Immature natural killer cell (primary cell): ENCODE measurements at places on chromosomes 11 and 22. TPM values are rescaled to one million over a fixed set of nuclear protein-coding genes. Genes with fewer than 3 reads are reported as not detected.
A peak's percentile ranks its signal among the peaks of the same experiment; 100 is the strongest.

DNA sequence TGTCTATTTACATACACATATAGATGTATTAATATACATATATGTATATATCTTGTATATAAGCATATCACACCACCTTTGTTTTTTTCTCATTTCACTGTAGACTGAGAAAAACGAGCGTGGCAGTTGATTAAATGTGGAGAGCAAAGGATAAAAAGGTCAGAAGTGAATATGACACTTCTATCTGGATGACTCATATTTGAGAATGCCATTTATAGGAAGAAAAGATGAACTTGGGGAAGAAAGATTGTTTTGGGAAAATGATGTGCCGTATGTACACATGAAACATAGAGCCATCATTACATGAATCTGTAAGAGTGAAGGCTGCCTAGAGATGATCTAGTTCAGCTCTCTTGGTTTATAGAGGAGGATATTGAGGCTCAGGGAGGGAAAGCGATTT is 28.7 kb downstream of the AMOTL1 start:
- DNase-seq, result no peak

DNA sequence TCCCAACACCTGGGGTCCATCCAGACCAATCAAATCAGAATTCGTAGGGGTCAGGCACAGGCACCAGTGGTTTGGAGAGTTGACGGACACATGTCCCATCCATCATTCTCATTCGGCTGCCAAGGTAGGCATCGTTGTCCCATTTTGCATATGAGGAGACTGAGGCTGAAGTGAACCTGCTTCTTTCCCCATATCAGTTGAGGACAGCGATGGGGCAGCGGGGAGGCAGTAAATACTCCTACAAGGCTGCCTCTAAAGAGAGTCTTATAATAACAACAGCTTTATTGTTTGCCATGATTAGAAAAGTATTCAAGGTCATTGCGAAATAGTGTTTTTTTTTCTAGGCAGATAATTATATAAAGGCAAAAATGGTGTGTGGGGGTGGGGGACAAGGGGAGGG is 1.6 kb upstream of the BEST1 start:
- DNase-seq, result no peak

DNA sequence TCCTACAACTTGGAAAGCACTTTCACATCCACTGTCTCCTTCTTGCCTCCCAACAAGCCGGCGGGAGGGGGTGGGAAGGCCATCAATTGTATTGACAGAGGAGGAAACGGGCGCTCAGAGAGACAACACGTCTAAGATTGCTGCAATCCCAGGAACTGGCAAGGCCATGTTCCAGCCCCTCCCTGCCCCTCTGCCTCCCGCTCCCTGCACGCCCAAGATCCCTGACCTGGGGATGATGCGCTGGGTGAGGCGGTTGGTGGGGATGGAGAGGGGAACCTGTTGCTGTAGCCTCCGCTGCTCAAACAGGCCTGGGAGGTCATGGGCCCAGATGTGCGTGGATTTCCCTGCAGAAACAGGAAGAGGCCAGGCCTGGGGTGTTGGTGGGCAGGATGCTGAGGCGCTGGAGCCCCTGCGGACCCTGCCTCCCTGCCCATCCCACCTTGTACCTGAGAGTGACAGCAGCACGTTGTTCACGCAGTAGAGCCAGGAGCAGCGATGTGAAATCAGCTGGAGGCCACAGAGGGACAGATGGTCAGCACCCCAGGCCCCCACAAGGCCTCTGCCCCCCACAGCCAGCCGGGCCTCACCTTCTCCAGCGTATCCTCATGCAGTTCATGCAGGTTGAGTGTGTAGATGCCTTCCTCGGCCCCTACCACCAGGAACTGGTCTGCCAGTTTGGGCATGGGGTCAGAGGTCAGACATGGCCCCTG is 6.8 kb downstream of the MAP4K2 start:
- no peak for DNase-seq

DNA sequence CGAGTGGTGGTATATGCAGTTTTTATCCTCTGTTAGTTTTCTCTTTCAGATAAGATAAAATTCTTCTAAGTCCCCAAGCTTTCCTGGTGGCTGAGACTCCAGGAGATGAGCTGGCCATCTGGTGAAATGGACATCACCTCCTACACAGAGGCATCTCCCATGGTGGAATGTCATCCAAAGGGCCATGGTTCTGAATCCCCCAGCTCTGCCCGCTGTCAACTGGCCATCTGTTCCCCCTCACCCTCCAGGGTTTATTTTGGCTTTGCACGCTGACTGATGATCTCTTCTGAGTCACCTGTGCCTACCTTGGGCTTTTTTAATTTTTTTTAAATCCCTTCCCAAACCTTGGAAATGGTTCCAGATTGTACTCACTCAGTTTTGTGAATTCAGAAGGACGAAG is 142.2 kb downstream of the HIPK3 start:
- no peak for DNase-seq

- peak; percentile 86 for DNase-seq
These were observed 4.4 kb upstream of the ZNRD2 start for GRCh38 chr11:65565624-65566453.

DNA sequence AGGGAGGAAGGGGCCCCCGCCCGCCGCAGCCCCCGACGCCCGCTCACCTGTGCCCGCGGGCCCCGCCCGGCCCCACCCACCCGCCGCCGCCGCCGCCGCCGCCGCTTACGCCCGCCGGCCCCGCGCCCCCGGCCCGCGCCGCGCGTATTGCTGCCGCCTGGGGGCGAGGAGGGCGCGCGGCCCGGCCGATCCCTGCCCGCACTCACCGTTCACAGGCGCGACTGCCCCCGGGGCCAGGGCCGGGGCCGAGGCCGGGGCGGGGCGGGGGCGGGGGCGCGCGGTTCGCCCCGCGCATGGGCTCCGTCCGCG is 212 bp downstream of the HRAS start:
- no peak for DNase-seq

The RBX1 gene
- polyA plus RNA-seq, result 117 TPM

The P2RY2 gene
- 0.30 TPM for polyA plus RNA-seq

GRCh38 chr22:45923835-45924234 is 53.1 kb downstream of the WNT7B start:
- DNase-seq, result no peak

- no peak for DNase-seq
These were observed 167.1 kb downstream of the C11orf91 start for GRCh38 chr11:33533386-33534052.

The C22orf23 gene
- polyA plus RNA-seq, result not detected

DNA sequence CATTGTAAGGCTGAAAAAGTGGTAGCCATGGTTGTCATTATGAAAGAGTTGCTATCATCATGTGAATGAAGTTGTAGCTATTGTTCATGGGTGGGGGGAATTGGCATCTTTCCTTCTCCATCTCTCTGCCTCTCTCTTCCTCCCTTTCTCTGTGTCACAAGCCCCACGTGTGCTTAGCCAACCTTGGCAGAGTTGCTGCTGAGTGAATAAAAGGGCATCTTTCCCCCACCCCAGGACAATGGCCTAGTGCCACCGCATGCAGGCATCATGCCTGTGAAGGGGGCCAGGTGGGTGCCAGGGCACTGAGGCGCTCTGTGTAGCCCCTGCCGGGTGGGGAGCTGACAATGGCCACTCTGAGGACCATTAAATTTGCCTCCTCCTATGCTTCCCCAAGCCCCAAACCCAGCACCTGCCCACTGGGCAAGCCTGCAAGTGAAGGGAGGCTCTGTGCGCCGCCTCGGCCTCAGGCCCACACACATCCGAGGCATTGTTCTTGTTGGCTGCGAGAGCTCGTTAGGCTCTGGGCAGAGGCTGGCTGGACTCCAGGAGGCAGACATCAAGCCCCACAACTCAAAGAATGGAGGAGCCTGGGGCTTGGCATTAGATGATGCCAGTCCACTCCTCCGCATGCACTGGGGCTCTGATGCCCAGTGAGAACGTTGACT is 103.9 kb downstream of the SEZ6L start:
- DNase-seq, result no peak

DNA sequence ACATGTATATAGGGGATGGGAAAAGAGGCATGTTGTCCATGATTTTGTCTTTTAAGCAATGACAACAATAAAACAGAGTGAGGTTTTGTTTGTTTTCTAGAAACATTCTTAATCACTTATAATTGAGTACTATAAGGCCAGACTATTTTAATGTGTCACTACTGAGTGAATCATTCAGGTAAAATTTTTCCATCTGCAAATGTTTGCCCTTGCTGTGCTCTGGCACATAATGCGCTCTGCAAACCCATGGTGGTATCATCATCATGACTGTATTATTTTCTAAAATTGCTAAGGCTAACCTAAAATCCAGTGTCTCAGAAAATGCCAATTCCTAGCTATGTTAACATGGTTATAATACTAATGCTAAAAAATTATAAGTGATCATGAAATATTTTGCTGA is 261.2 kb downstream of the CADM1 start:
- no peak for DNase-seq

The MMP3 gene
- not detected for polyA plus RNA-seq

The KDELR3 gene
- not detected for polyA plus RNA-seq

DNA sequence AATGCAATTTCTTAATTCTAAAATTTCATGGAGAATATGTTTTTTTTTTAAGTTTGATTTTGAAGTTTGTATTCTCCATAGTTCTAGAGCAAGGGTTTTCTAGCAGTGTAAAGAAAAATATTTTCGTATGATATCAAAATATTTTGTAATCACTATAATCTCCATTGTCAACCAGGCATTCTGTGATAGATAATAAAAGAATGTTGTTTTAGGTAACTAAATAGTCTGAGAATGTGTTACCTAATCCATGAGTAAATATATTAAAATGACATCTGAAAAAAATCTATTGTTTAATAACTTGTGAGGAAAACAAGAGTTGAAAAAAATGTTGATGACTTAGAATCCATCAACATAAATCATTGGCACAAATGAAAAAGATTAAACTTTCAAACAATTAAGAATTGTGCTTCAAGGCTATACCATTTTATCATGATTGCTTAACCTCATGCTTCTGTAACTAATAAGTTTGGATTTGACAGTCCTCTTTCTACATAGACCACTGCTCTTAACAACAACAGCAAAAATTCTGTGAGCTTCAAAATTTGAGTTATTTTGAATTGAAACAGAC is 2211.8 kb downstream of the LRRC4C start:
- no peak for DNase-seq

GRCh38 chr22:46417769-46418168 is 82.3 kb downstream of the TRMU start:
- no peak for DNase-seq

- DNase-seq, result no peak
These were observed 100.0 kb upstream of the NNMT start for GRCh38 chr11:114195981-114196731.

- DNase-seq, result no peak
These were observed 3.7 kb downstream of the ADAMTS15 start for GRCh38 chr11:130452176-130452575.

- no peak for DNase-seq
These were observed 492.7 kb downstream of the BRD1 start for GRCh38 chr22:49334976-49335375.

The MPST gene
- polyA plus RNA-seq, result 59.7 TPM

DNA sequence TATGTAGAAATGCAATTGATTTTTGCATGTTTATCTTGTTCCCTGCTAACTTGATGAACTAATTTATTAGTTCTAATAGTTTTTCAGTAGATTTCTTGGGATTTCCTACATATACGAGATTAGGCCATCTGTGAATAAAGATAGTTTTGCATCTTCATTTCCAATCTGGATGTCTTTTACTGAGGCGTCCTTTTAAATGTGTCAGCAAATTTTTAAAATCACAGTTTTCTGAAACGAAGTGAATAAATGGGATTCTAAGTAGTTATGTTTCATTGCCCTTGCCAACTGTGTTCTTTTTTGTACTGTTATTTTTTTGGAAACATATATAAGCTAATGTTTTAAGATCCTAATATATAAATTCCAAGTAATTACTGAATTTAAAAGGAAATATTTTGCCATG is 50.0 kb downstream of the CYP2R1 start:
- DNase-seq, result no peak

DNA sequence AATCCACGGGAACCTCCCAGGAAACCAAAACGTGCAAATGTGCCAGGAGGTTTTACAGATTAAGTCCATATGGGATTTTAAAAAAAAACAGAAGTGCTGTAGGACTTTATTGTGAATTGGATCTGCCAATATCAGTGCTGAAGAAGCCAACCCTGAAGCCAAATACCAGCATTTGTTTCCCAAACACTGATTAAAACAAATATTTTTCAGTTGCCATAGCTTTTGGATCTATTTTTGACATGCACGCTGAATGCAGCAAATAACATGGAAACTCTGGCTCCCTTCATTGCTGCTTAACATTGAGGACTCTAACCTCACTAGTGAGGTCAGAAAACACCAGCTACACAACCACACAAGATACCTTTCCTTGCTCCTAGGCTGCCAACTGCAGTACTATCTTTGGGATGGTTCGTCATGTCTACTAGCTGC is 28.4 kb upstream of the SIK2 start:
- no peak for DNase-seq

The SLC22A6 gene
- not detected for polyA plus RNA-seq

DNA sequence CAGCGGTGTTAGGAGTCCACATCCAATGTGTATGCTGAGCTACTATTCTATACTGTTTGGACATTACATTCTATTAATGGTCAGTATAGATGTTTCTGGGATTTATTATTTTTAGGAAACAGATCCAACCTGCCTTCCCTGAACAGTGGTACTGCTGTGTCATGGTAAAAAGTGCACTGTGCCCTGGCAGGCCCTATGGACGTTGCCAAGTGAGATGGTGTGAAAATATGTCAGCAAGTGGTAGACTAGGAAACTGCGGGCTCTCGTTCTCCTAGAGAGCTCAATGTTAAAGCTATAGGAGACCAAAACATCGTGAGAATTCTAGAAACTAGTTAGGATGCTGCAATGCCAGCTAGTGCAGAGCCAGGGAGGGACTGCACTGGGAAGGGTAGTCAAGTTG is 26.0 kb upstream of the CYP2D6 start:
- DNase-seq, result no peak

- DNase-seq, result no peak
These were observed 60.6 kb downstream of the TRPC6 start for GRCh38 chr11:101523193-101523592.

The MS4A15 gene
- not detected for polyA plus RNA-seq

The TCF20 gene
- 1.4 TPM for polyA plus RNA-seq

The CFAP300 gene
- polyA plus RNA-seq, result not detected

DNA sequence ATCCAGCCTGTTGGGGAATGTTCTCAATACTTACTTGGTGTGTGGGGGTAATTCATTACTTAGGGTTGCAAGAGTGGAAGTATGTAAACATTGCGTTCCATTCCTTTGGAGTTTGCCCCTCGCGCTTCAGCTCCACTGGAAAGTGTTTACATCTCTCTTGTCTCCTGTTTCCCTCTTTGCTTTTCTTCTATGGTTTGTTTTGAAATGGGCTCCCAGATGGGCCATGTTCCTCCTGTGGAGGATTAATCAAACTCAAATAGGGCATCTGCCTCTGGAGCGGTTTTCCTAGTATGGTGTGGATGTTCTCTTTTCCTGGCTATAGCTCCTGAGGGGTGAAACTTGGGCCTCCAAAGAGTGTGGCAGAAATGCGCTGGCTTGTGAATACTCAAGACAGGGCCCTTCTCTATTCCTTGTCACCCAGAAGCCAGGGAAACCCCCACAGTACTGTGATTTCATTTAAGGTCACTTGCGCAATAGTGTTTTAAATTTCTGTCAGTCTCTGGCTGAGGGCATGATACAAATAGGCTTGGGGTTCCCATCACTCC is 51.9 kb downstream of the CD44 start:
- no peak for DNase-seq
